Activated CD4-positive, CD25-positive, alpha-beta regulatory T cell (primary cell): ENCODE measurements at places on chromosomes 6 and 20.
A peak's percentile ranks its signal among the peaks of the same experiment; 100 is the strongest.

- DNase-seq, result no peak
Measured at GRCh38 chr6:123223461-123223860, 227.4 kb downstream of the CLVS2 start.

DNA sequence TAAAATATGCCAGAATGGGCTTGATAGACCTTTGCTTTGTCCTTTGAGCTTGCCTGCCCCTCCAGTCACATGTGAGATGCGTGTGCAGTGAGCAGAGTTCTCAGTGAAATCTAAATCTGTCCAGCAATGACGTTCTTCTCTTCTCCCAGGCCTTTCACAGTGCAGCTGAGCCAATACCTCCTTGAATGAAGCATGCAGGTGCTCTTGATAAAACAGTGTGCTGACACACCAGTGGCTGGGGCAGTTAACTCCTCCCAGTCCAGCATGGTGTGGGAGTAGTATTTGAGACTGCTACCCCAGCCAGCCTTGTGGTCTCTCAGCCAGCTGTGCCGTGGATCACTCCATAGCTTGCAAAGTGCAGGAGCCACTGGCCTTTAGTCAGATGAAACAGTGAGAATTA, 240.5 kb downstream of the FARS2 start:
- DNase-seq, result no peak

DNA sequence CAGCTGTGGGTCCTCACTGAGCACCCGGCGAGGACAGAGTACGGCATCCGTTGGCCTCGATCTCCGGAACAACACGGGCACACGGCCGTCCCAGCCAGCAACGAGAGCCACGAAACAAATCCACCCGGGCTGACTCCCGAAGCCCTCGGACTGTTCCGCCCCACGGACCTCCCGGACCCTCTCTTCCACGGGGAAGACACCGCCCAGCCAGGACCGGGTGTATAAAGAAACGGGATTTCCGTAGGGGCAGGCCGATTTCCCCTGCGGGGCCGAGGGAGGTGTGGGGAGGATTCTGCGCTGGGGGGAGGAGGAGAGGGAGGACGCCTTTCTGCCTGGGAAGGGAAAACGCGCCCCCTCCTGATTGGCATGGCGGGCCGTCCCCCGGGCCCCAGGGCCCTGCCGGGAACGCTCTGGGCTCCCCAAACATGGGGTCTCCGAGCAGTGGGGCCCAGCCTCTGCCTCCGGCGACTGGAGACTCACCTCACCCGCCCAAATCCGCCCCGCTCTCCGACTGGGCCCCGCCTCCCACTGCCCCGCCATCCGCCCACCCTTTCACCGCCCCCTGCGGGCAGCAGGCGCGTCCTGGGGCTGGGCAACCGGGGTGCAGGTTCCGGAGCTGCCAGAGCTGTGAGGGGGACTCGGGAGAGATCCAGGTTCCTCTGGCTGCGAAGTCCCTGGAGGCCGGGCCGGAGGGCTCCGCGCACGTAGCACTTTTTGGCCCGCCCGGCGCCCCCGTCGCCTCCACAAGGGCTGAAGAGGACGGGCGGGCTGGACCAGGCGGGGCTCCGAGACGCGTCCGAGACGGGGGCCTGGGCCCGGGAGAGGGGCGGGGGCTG, 679 bp upstream of the PPDPF start:
- DNase-seq, result peak; percentile 34

DNA sequence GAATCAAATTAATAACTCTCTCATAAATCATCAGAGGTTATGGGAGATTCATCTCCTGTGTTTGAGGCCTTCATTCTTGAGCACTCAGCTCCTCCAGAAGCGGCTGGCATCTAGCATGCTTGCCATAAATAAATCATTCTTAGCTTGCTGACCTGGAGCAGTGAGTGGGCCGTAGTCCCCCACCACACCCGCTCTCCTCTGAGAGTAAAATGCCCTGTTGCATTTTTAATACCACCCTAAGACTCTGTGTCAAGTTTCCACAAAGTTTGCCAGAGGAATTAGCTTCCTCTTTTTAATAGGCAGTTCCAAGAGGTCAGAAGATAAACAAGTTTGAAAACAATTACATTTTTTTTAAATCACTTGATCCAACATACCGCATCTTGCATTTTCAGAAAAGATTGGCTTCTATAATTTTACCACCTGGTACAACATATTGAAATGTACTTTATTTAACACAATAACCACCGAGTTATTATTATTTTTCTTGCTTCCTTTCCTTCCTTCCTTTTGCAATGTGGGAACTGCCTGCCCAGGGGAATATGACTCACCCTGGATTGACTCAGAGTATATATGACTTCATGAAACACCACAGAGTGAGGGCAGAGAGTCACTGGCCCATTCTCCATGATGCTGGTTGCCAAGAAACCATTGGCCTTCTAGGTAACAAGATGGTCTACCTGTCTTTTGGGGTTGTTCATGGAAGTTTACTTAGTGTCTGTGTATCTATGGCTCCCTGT, 29.4 kb upstream of the CLIC5 start:
- DNase-seq, result no peak

GRCh38 chr6:1082285-1082935, 229.5 kb upstream of the FOXQ1 start:
- DNase-seq, result no peak

DNA sequence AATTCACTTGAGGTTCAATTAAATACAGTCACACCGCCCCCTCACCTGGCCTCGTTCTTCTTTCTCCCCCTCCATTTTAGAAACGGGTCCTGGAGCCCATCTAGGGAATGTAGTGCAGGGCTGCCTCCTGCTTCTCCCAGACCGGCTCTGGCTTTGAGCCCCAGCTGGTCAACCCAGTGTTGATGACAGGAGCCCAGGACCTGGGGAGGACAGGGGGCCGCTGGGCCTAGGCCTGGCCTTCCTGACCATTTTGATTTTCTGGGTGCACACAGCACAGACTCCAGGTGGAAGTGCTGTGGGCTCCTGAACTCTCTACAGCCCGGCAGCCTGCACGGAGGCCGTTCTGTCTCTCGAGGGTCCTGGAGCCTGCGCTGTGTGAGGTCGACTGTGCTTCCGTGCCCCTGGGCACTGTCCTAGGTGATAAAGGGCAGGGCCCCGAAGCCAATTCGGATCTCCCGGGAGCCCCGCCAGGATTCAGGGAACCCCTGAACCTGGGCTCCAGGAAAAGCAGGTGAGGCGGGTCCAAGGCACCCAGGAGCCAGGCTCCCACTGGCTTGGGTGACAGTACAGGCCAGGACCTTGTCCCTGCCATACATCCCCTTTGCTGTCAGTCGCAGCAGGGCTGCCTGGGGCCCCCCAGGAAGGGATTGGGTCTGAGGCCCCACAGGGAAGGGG, 23.3 kb downstream of the NPEPL1 start:
- no peak for DNase-seq

- no peak for DNase-seq
Measured at GRCh38 chr20:24993337-24994185, 1.0 kb upstream of the APMAP start.

DNA sequence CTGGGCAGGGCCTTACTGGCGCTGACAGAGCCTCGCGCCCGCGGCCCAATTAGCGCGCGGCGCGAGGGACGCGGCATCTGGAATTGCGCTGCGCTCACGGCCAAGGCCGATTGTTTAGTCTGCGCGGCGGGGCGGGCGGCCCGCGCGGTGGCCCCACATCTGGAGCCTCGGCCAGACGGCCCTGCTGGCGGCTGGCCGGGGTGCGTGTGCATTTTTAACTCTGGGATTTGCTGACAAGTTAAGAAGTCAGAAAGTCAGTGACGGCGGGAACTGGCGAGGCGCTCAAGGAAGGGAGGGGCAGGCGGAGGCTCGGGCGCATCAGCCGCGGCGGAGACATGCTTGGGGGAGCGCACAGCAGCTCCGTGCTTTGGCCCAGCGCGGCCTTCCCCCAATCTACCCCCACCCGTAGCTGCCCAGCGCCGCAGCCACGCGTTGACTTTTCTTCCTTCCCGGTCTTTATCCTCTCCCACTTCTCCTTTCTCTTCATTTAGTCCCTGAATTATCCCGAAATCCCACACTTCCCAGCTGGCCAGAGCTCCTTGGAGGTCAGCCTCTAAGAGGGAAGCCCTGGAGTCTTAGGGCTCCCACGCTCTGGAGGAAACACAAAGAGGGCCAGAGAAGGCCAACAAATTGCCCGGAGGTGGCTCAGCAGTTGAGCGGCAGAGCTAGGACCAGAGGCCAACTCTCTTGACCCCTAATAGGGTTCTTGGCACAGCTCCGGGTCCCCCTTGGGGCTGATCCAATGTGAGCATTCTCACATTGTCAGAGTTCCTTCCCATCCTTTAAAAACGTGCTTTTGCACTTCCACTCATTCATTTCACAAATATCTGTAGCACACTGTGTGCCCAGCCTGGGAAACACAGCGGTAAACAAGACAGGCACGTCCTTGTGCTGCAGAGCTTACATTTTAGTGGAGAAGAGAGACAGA, 40.8 kb upstream of the FOXP4 start:
- DNase-seq, result no peak

DNA sequence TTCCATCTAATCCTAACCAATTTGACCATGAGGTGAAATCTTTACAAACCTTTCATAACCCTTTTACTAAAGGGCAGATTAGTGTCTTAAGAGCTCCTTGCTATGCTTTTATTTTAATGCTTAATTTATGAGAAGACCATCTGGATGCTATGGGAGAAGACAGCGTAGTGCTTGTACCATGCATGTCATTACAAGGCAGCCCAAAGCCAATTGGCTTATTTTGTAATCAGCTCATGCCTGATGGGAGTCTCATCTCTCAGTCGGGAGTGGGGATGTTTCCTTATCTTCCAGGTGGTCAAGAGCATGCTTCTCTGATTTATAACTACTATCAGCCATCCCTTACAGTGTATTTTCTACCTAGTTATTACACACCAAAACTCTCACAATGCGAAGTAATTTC, 304.7 kb downstream of the FARS2 start:
- no peak for DNase-seq

- no peak for DNase-seq
Measured at GRCh38 chr6:80605165-80605989, 498.9 kb downstream of the BCKDHB start.

GRCh38 chr20:40678286-40678875, 10.7 kb downstream of the MAFB start:
- DNase-seq, result no peak

DNA sequence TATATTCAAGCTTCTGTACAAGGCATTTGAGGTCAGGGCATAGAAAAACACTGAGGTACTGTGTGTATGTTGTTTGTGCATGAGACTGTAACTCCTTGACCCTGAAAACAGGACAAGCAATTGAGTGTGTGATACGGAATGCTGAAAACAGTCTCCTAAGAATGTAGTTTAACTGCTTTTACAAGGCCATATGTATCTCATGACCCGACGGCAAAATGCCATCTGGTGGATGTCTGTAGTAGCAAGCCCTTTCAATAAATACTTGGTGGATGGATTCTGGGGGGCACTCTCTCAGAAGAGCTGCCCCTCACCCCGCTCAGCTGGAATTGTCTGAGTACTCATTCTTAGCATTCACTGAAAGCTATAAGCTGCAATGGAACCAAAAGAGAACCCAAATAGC, 69.3 kb upstream of the EYS start:
- no peak for DNase-seq

GRCh38 chr20:15380770-15381169, 1043.4 kb upstream of the FLRT3 start:
- DNase-seq, result no peak

GRCh38 chr6:85470023-85470410, 20.1 kb downstream of the NT5E start:
- DNase-seq, result no peak

GRCh38 chr20:60001108-60001507, 42.9 kb downstream of the CDH26 start:
- DNase-seq, result no peak

- no peak for DNase-seq
Measured at GRCh38 chr20:58224097-58224496, 4.4 kb downstream of the ANKRD60 start.

DNA sequence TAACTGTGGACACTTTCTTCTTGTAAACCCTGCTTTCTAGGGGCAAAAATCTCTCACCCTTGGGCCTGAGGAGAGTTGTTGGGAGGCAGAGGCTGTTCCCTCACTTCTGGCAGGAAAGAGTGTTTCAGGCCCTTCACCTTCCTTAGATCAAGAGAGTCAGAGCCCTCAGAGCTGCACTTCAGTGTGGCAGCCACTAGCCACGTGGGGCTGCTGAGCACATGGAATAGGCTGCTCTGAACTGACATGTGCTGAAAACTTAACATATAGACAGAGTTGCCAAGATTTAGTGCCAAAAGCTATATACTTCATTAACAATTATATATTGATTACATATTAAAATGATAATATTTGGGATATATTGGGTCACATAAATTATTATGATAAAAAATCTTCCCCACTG, 4.4 kb upstream of the LMBRD1 start:
- DNase-seq, result no peak

- DNase-seq, result no peak
Measured at GRCh38 chr6:55668591-55668990, 89.6 kb upstream of the HMGCLL1 start.

GRCh38 chr6:44082872-44083321, 44.4 kb downstream of the MRPL14 start:
- no peak for DNase-seq

GRCh38 chr20:49831770-49832631, 19.4 kb downstream of the SLC9A8 start:
- DNase-seq, result no peak
